HFFc6 (cell line): ENCODE measurements at places on chromosomes 4 and X. TPM values are rescaled to one million over a fixed set of nuclear protein-coding genes. Genes with fewer than 3 reads are reported as not detected.

GRCh38 chr4:168279556-168279955 is 39.0 kb downstream of the DDX60 start:
- DNase-seq, result no peak

GRCh38 chr4:5893591-5893990 is 705 bp upstream of the CRMP1 start:
- DNase-seq, result no peak

GRCh38 chr4:136796953-136797352 is 735.3 kb downstream of the PCDH18 start:
- DNase-seq, result no peak

DNA sequence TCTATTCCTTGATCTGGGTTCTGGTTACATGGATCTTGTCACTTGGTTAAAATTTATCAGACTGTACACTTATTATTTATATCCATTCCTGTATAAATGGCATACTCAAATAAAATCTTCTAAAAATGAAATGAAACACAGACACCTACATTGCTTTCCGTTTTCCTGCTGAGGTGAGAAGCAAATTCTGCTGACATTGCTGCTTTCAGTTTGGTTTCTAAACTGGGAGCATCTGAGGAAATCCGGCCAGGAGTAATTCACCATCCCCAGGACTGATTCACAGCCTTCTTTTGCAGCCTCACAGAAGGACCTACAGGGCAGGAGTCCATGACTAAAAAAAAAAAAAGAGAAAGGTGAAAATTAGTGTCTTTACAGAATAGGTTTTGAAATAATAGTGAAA is 93.6 kb downstream of the CORIN start:
- DNase-seq, result no peak

- DNase-seq, result no peak
These were observed 532.8 kb downstream of the FAT4 start for GRCh38 chr4:125847518-125847917.

GRCh38 chr4:2925496-2925895 is 37.7 kb downstream of the NOP14 start:
- no peak for DNase-seq

DNA sequence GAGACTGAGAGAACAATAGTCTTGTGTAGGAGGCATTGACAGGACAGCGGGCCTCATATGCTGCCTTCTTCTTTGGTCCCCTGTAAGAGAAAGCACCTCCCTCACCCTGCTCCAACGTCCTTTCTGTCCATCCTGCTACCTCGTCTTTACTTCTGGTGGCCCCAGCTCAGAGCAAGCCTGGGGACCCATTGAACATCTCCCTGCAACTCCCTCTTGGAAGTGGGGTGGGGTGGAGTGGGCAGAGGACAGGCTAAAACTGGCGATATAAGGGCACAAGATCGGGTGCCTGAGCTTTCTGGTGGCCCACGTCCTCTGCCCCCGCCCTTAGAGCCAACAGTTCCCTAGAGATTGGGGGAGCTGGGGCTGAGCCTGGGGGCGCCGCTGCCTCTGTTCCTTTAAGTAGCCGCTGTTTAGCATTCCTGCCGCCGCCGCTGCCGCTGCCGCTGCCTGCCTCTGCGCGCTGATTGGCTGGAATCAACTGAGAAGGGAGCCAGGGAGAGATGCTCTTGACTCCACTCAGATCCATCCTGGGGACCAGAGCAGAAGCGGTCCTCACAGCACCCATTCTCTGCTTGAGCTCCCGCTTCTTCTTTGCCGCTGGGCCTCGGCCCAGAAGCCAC is at the start of gene DLG3:
Gene DLG3, plus strand, starts transcription at position 510 of the 620 bp plus-strand sequence. CDS start 367 bp downstream, outside the sequence.
- DNase-seq, result peak; percentile 33

Gene ABCB7
- 14.5 and 16.1 TPM in 2 replicates for total RNA-seq

Gene IL13RA2
- total RNA-seq, result 5.4 to 9.2 TPM (median 8.0 TPM) in 3 replicates
